ENCODE measurements at places on chromosomes 3 and 15.

- DNase-seq = no peak
These were observed 38.0 kb downstream of the RFT1 start for GRCh38 chr3:53092216-53092615.

GRCh38 chr3:31240466-31240865 lies 292.3 kb upstream of the STT3B start:
- no peak for DNase-seq

- DNase-seq = no peak
These were observed 21.3 kb upstream of the RSL24D1 start for GRCh38 chr15:55218056-55218455.

GRCh38 chr3:101964861-101965260 lies 115.5 kb downstream of the NFKBIZ start:
- no peak for DNase-seq

GRCh38 chr3:42511736-42512135 lies 9.3 kb downstream of the VIPR1 start:
- no peak for DNase-seq

DNA sequence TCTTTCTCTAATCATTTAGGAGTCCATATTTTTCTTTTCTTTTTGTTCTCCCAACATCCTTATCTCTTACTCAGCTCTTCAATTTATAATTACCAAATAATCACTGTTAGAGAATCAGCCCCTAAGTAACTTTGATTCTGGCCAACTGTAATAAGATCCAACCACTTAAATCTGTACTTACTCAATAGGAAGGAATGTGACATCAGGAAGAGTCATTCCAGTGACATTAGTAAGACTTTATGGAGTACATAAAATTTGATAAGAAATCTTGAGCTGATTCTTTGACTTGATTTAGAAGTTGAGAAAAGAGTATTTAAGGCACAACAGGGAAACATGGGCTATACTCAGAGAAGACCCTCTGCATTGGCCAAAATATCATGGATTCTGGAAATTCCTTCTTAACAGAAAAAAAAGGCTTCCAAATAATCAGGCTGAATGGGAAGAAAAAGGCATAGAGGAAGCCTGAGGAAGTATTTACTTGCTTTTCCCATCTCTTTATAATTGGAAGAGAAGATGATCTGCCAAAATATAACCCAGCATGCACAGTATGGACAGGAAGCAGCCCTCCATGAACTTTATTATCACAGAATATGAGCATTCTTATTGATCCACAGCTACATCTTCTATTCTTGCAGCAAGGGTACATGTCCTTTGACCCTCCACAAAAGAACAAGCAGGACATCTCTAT lies 289.7 kb upstream of the TPRG1 start:
- peak; percentile 94 for DNase-seq

DNA sequence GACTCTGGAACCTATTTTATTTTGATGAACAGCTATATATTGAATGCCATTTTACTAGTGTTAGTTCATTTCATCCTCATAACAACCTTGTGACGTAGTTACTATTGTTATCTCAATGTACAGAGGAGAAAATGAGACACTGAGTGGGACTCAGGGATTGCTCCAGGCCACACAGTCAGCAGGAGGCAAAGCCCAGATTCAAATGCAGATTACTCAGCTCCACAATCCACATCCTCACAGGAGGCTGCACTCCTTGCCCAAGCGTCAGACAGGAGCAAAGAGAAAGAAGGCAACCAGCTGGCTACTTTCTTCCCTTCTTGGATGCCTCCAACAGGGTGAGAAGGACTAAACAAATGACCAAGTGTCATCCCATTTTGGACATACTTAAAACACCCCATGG lies 92.0 kb upstream of the CCDC54 start:
- no peak for DNase-seq

DNA sequence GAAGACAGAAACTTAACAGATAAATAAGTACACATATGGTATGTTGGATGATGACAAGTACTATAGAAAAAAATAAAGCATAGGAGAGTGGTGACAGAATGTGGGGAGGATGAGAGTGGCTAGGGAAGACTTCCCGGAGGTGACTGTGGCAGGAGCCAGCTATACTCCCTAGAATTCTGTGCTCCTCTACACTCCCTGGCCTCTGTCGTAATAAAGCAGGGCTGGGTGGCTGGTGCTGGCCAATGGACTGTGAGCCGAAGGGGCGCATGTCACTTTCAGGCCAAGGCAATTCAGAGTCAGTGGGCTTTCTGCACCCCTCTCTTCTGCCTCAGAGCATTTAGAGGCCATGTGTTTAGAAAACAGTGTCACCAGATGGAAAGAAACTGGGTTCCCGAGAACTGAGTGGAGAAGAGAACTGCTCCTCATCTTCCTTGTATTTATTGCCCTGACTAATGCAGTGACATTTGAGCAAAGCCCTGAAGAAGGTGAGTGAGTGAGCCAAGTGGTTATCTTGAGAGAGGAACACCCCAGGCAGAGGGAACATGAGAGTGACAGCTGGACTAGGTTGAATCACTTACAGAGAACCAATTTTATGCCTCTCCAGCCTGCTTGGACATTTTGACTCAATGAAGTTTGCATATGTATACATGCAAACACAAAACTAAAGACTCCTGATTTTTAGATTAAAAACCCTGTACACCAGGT lies 5.2 kb upstream of the VPS8 start:
- DNase-seq = no peak

- DNase-seq = no peak
These were observed 181.1 kb downstream of the STT3B start for GRCh38 chr3:31713816-31714215.

GRCh38 chr3:189457201-189457607 lies 174.0 kb upstream of the TP63 start:
- DNase-seq = peak; percentile 92

- DNase-seq = peak; percentile 24
These were observed 78.4 kb downstream of the IGF2BP2 start for GRCh38 chr3:185746470-185746869.

DNA sequence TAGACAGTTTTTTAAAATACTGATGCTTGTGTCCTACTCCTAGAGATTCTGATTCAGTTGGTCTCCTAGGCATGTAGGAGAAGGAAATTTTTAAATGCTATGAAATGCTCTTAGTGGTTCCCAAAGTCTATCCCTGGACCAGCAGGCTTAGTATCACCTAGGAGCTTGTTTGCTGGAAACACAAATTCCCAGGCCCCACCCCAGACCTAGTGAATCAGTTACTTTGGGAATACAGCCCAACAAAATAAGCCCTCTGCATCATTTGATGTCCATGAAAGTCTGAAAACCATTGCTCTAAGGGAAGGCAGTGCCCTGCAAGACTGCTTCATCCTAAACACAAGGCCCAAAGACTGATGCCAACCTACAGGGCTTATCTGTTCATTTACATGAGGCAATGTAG lies 36.3 kb downstream of the CCNL1 start:
- DNase-seq = no peak

DNA sequence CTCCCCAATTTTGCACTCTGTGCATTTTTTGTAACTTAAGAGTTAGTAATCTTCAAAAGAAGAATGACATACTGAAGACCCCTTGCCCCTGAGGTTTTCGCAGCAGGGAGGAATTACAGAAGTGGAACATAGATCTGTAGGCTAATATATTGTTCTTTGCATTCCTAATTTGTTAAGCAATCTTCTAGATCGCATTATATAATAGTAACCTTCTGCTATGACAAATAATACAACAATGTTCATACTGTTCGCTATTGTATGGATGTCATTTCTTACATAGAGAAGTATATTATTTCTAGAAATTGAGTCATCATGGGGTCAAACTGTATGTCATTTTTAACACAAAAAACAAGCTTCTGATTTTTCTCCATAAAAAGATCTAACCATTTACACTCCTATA lies 95.8 kb upstream of the TGFBR2 start:
- no peak for DNase-seq

GRCh38 chr15:96297783-96298182 lies 32.7 kb upstream of the NR2F2 start:
- no peak for DNase-seq

- DNase-seq = peak; percentile 96
These were observed 70.7 kb upstream of the DCBLD2 start for GRCh38 chr3:98972155-98972554.

- no peak for DNase-seq
These were observed 48.1 kb downstream of the OSBPL10 start for GRCh38 chr3:31932990-31933389.

- no peak for DNase-seq
These were observed 150.5 kb downstream of the MAGI1 start for GRCh38 chr3:65888196-65888595.

DNA sequence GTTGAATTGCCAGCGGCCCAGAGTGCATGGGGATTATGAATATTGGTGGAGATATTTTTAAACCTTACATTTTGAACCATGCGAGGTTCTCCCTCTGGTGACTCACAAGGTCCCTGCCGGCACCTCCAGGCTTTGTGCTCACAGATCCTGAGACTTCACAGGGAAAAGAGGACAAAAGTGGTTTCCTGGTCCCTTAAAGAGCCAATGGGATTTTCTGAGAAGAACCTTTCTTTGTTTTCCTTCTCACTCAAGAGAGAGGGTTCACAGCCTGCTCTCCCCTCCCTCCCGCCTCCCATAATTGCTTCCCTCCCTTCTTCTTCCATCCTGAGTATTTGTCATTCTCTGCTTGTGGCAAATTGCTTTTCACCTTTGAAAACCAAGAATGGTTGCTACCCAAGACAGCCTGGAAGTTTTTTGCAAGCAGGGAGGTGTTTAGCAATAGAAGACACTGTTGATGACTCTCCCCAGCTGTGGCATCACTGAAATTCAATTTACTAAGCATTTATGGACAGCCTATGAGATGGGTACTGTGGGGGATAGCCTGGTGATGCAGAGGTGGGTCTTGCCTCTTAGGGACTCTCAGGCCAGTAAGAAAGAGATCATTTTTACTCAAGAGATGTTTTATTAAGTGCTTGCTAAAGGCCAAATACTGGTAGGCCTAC lies 76.6 kb downstream of the CPN2 start:
- DNase-seq = peak; percentile 45

DNA sequence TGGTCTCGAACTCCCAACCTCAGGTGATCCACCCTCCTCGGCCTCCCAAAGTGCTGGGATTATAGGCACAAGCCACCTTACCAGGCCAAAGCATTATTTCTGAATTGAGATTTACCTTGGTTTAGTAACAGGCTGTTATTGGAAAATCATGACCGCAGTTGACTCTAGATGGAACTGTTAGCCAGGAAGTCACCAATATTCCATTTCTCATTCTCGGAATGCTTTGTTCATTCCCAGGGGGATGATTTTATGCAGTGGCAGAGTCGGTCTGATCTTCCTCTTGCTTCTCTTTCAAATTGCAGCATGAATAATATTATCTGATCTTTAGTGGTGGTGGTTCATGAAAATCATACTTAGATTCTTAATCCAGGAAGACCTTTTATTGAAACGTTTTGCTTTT lies 195.5 kb upstream of the MBNL1 start:
- DNase-seq = peak; percentile 53

DNA sequence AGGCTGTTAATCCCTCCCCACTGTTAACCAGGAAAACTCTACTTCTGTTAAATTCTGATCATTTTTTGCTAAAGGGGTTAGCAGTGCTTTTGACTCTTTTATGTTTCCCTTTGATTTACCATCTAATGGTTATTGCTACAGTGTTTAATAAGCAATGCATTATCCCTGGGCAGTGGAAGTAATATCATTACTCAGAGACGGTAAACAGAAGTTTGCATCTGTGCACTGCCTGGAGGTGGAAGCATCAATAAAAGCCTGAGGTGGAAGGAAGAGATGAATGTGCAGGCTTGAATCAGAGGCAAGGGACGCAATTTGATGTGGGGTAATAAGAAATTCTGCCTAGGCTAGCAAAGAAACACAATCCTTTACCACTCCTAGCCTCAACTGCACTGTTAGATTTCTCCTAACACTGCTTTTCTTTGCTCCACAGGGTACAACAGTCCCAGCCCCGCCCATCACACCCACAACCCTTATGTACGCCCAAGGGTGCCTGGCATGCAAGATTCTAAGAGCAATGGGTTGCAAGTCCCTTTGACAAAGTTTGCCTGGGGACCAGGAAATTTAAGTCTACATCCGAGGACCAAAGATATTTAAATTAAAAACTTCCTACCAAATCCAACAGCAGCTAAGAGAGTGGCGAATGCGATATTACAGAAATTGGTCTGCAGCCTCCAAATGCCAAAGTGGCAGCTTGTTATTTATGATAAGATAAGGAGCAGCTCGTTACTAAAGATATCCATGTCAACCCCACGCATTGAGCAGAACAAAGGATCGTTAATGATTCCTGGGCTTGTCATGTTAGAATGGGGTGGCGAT lies 261.4 kb downstream of the FHIT start:
- DNase-seq = no peak

GRCh38 chr15:67303490-67304363 lies 49.1 kb downstream of the IQCH start:
- DNase-seq = peak; percentile 61
